ENCODE measurements at places on chromosomes 5 and 9. TPM values are rescaled to one million over a fixed set of nuclear protein-coding genes. Genes with fewer than 3 reads are reported as not detected.
A peak's percentile ranks its signal among the peaks of the same experiment; 100 is the strongest.

DNA sequence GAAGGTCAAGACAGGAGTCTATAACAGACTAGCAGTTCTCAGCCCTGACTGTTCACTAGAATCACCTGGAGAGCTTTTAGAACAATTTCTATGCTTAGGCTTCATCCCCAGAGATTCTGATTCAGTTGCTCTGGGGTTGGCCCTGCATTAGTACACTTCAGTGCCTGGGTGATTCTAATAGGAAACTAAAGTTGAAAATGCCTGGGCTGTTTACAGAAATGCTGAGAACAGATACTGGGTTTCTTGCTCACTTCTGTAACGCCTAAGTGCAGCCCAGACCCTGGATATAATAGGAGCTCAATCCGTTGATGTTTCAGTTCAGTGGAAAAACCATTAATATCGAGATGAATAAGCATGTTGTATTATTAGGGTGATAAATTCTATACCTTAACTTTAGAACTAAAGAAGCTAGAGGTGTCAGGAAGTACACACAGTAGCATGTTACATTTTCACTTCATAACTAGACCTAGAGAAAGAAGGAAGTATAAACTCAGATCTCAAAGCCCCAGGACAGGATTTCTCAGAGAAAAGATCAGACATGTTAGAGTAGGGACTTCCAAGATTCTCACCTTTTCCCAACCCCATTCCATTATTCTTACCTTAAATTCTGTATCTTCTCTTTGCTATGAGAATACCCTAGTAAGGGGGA, 20.4 kb downstream of the HAVCR2 start:
- no peaks in the 10 kb centered on the region for H3K27me3 ChIP-seq
- no peak overlapping the region for H3K27ac ChIP-seq
- H3K36me3 ChIP-seq = no peaks in the 10 kb centered on the region
- no peak for DNase-seq

GRCh38 chr5:159992566-159992965, 16.4 kb upstream of the TTC1 start:
- no peak for DNase-seq
- no peaks in the 10 kb centered on the region for H3K36me3 ChIP-seq
- no peak overlapping the region for H3K27ac ChIP-seq
- H3K27me3 ChIP-seq = no peaks in the 10 kb centered on the region
- no peaks in the 10 kb centered on the region for H3K4me1 ChIP-seq

DNA sequence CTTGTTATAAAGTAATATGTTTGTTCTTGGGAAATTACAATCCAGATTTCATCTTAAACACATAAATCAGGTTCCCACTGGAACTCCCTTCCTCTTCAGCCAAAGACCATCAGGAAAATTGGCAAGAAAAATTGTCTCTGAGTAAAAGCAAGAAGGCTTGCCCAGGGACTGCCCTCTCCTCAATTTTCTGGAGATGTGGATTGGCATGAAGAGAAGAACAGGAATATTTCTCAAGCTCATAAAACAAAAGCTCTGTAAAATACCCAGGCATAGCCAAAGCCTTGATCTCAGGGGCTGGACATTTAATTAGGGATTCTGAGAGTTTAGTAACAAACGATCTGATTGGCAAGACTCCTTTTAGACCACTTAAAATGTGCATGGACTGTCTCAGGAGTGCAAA, 223.4 kb downstream of the ZNF608 start:
- DNase-seq = no peak
- no peaks in the 10 kb centered on the region for H3K4me1 ChIP-seq
- no peaks in the 10 kb centered on the region for H3K27me3 ChIP-seq
- H3K36me3 ChIP-seq = no peaks in the 10 kb centered on the region

GRCh38 chr5:85823462-85824426, 794.0 kb upstream of the COX7C start:
- no peaks in the 10 kb centered on the region for H3K27me3 ChIP-seq
- no peak for DNase-seq
- H3K4me3 ChIP-seq = no peak overlapping the region
- H3K36me3 ChIP-seq = no peaks in the 10 kb centered on the region
- H3K4me1 ChIP-seq = no peaks in the 10 kb centered on the region
- no peak overlapping the region for H3K27ac ChIP-seq

DNA sequence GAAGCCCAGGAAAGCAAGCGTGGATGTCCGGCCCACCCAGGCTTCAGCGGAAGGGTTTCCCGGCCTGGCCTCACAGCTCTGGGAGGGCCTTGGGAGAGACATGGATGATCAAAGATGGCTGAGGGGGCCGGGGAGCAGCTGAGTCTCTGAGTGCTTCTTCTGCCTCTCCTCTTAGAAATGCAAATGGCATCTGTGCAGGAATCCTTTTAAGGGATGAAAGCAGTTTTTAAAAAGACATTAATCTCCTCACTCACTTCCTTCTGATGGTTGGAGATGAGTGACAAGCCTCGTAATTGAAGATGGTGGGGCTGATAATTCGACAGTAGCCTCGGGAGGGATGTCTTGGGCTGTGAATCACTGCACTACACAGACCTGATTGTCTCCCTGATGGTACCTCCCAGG, 24.3 kb upstream of the PITX1 start:
- H3K36me3 ChIP-seq = no peaks in the 10 kb centered on the region
- no peak for DNase-seq
- H3K4me1 ChIP-seq = no peaks in the 10 kb centered on the region
- no peak overlapping the region for H3K27ac ChIP-seq

DNA sequence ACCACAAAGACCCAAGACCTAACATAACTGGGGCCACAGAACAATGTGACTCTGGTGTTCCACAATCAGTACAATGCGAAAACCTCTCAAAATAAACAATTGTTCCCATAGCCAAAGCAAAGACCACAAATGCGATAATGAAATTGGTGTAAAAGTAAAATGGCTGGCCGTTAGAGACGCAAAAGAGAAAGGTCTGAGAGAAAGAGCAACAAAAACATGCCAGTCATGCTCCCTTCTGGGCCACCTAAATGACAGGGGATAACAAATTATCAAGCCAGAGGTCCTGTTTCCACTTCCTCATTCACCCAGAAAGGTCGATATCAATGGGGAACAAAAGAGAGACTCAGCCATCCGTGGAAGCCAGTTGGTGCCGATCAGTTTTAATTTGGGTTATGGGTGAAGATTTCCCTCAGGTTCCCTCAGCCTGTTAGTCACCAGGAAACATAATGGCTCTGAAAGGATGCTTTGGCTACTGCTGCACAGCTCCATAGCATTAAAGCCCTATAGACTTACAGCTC, 9.2 kb upstream of the CFAP95 start:
- H3K36me3 ChIP-seq = no peaks in the 10 kb centered on the region
- no peak overlapping the region for H3K4me3 ChIP-seq
- no peaks in the 10 kb centered on the region for H3K4me1 ChIP-seq
- H3K27ac ChIP-seq = no peak overlapping the region
- no peak for DNase-seq

- H3K4me1 ChIP-seq = no peaks in the 10 kb centered on the region
- H3K36me3 ChIP-seq = no peaks in the 10 kb centered on the region
- no peak for DNase-seq
- no peaks in the 10 kb centered on the region for H3K27me3 ChIP-seq
- H3K27ac ChIP-seq = no peak overlapping the region
These were observed 523.0 kb upstream of the CDH9 start for GRCh38 chr5:27561408-27561807.

GRCh38 chr9:71609448-71609830, 158.9 kb downstream of the CEMIP2 start:
- no peak overlapping the region for H3K27ac ChIP-seq
- no peaks in the 10 kb centered on the region for H3K27me3 ChIP-seq
- no peaks in the 10 kb centered on the region for H3K4me1 ChIP-seq
- H3K36me3 ChIP-seq = no peaks in the 10 kb centered on the region
- no peak for DNase-seq
- no peak overlapping the region for H3K4me3 ChIP-seq

- H3K4me3 ChIP-seq = no peak overlapping the region
- DNase-seq = no peak
- peaks cover 41% of the 10 kb centered on the region for H3K4me1 ChIP-seq
- H3K27me3 ChIP-seq = no peaks in the 10 kb centered on the region
- no peak overlapping the region for H3K27ac ChIP-seq
These were observed 31.3 kb downstream of the SPRY4 start for GRCh38 chr5:142293486-142293885.

GRCh38 chr9:131663288-131663687, 76.6 kb downstream of the RAPGEF1 start:
- peak overlapping the region; percentile 10 for H3K27ac ChIP-seq
- no peaks in the 10 kb centered on the region for H3K27me3 ChIP-seq
- H3K4me3 ChIP-seq = no peak overlapping the region

DNA sequence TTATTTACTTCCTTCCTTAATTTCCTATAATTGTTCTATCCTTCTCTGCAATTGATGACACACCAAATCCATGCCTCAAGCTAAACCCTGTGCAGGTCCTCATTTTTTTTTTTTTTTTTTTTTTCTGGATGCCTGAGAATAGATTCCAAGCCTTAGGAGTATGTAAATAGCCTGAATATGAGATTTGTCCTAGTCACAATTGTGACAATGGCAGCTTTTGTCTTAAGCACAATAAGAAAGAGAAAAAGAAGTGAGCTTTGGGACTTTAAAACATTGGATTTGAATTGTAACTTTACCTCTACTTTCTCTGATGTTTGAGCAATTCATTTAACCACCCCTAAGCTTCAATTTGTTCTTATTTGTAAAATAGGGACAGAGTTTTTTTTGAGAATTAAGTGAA, 280.5 kb downstream of the TUSC1 start:
- no peaks in the 10 kb centered on the region for H3K36me3 ChIP-seq
- no peak overlapping the region for H3K27ac ChIP-seq
- no peak for DNase-seq
- H3K27me3 ChIP-seq = no peaks in the 10 kb centered on the region
- H3K4me3 ChIP-seq = no peak overlapping the region
- H3K4me1 ChIP-seq = no peaks in the 10 kb centered on the region

DOK3 gene
- total RNA-seq = 12.4 TPM

SPACA9 gene
- total RNA-seq = 3.0 TPM

GFI1B gene
- 0.08 TPM for total RNA-seq

All from Panc1 (cell line).